MCF 10A (cell line): ENCODE measurements at places on chromosomes 3 and 15. TPM values are rescaled to one million over a fixed set of nuclear protein-coding genes. Genes with fewer than 3 reads are reported as not detected.

The CERS3 gene
- not detected in 2 replicates for total RNA-seq

The ALDH1A2 gene
- 1.2 and 1.3 TPM in 2 replicates for total RNA-seq

The SGO1 gene
- total RNA-seq: 6.8 and 12.2 TPM in 2 replicates

The TRPM1 gene
- not detected in 2 replicates for total RNA-seq

GRCh38 chr3:72473156-72473555 is 375.1 kb downstream of the SHQ1 start:
- no peaks in the 10 kb centered on the region for H3K27me3 ChIP-seq
- H3K4me1 ChIP-seq: no peaks in the 10 kb centered on the region
- H3K4me3 ChIP-seq: no peak overlapping the region
- H3K36me3 ChIP-seq: no peaks in the 10 kb centered on the region
- no peak overlapping the region for H3K27ac ChIP-seq
- DNase-seq: no peak

- no peak overlapping the region for H3K4me3 ChIP-seq
- H3K36me3 ChIP-seq: no peaks in the 10 kb centered on the region
- no peaks in the 10 kb centered on the region for H3K4me1 ChIP-seq
- no peak for DNase-seq
- no peak overlapping the region for H3K27ac ChIP-seq
These were observed 20.6 kb downstream of the NR2F2 start for GRCh38 chr15:96350934-96351724.

- no peak for DNase-seq
- H3K27ac ChIP-seq: no peak overlapping the region
- H3K27me3 ChIP-seq: no peaks in the 10 kb centered on the region
- no peak overlapping the region for H3K4me3 ChIP-seq
These were observed 2.8 kb upstream of the DNAH1 start for GRCh38 chr3:52313188-52313773.

GRCh38 chr15:41829959-41830646 is 2.2 kb downstream of the JMJD7 start:
- no peaks in the 10 kb centered on the region for H3K27me3 ChIP-seq
- H3K4me3 ChIP-seq: no peak overlapping the region
- H3K4me1 ChIP-seq: peaks cover 13% of the 10 kb centered on the region
- H3K27ac ChIP-seq: no peak overlapping the region

DNA sequence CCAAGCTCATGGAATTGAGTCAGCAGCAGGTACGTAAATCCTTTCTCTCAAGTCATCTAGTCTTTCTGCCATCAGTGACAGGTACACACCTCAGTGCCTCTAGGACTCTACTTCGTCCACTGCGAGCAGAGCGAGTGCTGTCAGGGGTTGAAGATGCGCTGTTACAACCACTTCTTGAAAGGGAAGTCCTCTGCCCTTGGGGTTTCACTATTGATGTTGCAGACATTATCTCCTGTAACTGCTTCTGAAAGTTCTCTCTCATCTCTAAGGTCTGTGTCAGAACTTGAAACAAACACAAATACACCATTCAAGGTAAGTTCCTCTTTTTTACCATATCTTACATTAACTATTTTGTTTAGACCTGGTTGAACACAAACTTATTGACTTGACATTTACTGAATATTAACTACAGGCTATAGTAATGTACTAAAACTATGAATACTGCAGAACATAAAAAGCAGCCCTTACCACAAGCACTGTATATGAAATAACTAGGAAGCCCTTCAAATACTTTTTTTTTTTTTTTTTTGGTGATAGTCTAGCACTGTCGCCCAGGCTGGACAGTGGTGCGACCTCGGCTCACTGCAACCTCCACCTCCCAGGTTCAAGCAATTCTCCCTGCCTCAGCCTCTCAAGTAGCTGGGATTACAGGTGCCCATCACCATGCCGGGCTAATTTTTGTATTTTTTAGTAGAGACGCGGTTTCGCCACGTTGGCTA is 41.5 kb downstream of the TOPBP1 start:
- no peak overlapping the region for H3K4me3 ChIP-seq
- no peaks in the 10 kb centered on the region for H3K27me3 ChIP-seq
- no peak for DNase-seq

GRCh38 chr15:87675271-87675670 is 581.3 kb downstream of the NTRK3 start:
- H3K4me1 ChIP-seq: no peaks in the 10 kb centered on the region
- H3K27ac ChIP-seq: no peak overlapping the region
